ENCODE measurements at places on chromosomes 11 and 22.

GRCh38 chr22:30921108-30921507 lies 47.5 kb downstream of the MORC2 start:
- DNase-seq: no peak

DNA sequence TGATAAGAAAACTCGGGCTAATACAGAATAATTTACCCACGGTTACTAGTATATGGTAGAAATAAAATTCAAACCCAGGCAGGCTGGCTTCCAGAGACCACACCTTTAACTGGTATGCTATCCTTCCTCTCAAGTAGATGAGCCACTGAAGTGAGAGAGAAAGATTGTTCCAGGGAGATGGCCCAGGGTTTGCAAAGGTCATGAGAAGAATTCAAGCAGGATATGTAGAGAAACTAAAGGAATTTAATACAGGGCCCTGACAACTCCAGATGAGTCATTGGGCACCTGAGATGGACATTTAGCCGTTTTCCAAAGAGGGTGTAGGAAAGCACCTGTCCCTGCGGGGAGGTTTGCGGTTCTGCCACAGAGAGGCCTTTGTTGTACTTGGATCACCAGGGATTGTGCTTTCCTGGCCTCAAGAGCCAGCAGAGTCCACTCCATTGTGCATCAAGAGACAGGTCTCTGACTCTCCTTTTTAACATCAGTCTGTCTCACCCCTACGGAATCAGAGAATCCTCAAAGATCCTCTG lies 152.7 kb upstream of the BLID start:
- DNase-seq: no peak

DNA sequence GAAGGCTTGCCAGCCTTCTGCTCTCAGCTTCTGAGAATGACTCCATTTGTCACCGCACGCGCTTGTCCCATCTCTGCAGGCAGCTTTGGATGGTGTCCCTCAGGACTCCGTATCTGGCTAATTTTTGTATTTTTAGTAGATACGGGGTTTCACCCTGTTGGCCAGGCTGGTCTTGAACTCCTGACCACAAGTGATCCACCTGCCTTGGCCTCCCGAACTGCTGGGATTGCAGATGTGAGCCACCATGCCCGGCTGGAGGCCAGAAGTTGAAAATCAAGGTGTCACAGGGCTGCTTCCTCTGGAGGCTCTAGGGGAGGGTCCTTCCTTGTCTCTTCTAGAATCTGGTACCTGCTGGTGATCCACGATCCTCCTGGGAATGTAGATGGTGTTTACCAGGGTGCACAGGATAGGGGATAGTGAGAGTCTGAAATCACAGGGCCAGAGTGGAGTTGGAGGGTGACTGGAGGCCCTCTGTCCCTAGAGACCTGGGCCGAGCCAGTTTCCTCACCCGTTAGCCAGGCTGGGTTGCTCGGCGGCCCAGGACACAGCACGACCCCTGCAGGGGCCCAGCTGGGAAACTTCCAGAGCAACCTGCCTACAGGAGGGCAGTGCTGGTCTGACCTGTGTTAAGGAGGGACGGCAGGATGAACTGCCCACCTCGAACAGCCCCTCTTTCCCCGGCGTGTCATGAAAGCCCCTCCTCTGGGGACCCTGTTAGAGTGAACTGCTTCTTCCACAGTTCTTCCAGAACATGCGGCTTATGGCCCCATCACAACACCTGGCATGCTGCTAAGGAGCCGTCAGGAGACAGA lies 48.9 kb upstream of the SHANK2 start:
- no peak for DNase-seq

DNA sequence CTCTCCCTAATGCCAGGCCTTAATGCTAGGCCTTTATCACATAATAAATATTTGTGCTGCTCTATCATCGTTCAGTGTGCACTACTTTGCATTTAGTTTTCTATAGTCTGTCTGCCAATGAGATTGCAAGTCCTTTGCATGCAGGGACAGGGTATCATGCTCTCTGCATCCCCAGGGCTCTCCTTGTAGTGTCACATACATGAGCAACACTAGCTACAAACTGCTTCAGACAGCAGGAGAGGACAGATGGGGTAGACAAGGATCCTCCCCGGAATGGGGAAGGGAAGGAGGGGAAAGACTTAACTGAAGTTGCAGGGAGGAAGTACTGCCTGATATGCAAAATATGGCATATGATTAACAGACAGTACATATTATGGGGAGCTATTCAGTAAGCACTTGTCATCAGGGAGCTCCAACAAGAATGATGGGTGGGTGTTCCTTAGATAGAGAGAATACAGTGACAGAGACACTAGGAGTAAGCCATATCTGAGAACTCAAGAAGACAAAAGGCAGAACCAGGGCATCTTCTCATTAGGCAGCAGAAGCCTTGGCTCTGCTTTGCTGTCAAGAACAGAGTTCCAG lies 42.8 kb downstream of the ZNF202 start:
- DNase-seq: no peak

All from mucosa of descending colon (tissue), 3 donors.